Tongue (tissue), 3 donors: ENCODE measurements at places on chromosomes 3 and 15.

DNA sequence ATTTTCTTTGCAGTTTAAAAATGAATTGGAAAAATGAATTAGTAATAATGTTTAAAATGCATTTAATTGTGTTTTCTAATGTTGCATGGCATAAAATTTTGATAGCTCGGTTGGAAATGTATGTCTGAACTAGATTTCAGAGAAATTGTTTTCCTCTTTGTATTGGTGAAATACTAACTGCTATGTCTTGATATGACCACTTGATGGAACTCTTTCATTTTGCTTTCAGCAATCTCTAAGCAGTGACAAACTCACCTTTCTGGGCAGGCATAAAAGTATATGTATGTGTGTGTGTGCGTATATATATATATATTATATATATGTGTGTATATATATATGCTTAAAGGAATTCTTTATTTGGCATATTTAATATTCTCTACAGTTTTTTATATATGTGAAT is 239.3 kb upstream of the ZNF717 start:
- DNase-seq: peak; percentile 29

- peak; percentile 28 for DNase-seq
These were observed 7.3 kb upstream of the RTP3 start for GRCh38 chr3:46490338-46491084.

- DNase-seq: no peak
These were observed 2.4 kb upstream of the ELP6 start for GRCh38 chr3:47515864-47516319.

DNA sequence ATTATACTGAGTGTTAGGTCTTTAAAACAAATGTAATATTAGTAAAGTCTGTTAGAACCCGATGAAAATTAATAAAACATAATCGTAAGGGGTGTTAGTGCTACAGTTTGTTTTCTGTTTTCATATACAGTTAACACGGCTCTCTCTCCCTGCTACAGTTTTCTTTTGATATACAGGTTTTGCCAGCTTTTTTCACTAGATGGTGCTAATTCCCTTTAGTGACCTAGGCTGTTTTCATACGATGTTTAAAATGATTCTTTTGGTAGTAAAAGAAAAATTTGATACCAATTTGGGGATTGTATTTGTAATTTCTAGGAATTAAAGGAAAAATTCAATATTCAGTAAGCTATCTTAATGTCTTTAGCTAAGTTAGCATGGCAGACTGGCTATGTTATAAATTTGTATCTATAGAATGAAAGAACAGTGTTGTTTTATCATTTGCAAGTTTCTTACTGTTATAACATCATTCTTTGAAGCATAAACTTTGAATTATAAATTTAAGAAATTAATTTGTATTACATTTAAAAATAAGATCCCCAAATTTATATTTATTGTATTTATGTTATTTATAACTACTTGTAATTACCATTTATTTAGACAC is 11.5 kb downstream of the APH1B start:
- peak; percentile 84 for DNase-seq

GRCh38 chr3:37987315-37987697 is 3.3 kb upstream of the VILL start:
- DNase-seq: no peak

DNA sequence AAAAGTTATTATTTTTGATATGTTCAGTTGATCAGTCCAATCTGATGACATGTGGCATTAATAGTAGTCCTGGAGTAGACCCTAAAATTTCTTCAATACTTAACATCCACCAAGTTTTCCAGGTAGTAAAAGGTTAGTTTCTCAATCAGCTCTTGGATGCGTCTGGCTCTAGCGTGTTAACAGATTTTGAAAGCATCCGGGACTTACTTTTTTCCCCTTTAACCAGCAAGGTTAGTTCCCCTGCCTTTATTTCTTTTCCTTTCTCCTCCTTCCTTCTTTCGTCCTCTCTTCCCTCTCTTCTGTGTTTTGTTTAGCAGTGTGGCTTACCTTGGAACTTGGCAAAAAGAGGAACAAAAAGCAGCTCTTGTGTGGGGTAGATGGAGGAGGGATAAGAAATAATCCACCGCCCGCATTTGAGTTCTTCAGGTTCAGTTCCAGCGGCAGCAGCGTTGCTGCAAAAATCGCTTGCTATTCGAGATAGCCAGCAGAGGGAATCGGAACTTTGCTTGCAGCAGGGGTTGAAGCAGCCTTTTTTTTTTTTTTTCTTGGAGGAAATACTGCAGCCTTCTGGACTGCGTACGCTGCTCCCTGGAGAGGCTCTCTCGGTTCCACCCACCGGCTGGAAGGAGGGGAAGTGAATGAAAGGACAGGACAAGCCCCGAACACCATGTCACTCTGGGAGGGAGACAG is at the start of gene RBMS3:
TSS of gene RBMS3 (plus strand) at position 668 of the 690 bp plus-strand sequence.
- DNase-seq: peak; percentile 98

- no peak for DNase-seq
These were observed 64.7 kb downstream of the WNT7A start for GRCh38 chr3:13815088-13815683.

DNA sequence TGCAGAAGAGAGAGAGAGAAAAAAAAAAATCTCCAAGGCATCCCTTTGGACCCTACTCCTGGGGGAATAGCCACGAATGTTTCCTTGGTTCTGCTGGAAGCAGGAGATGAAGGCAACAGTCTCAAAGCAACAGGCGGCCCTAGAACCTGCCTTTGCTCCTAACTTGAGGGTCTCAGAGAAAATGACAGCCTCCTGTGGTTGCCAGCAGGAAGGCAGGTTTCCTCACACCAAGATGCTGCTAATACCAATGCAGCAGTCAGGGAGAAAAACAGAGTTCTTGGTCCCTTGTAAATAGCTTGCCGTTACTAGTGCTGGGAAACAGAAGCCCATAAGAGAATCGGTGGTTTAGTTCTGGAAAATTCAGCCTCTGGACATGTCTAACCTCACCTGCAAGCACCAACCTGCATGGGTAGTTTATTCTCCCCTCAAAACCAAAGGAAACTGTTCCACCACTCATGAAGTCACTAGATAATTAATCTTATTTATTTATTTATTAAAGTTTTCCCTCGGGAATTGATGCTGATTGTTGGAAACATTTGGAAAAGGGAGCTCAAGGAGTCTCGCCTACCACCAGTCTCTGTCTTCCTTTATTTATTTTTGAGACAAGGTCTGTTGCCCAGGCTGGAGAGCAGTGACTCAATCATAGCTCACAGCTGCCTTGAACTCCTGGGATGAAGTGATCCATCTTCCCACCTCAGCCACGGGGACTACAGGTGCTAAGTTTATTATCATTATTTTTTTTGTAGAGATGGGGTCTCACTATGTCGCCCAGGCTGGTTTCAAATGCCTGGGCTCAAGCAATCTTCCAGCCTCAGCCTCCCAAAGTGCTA is 883 bp upstream of the FRMD4B start:
- DNase-seq: no peak

DNA sequence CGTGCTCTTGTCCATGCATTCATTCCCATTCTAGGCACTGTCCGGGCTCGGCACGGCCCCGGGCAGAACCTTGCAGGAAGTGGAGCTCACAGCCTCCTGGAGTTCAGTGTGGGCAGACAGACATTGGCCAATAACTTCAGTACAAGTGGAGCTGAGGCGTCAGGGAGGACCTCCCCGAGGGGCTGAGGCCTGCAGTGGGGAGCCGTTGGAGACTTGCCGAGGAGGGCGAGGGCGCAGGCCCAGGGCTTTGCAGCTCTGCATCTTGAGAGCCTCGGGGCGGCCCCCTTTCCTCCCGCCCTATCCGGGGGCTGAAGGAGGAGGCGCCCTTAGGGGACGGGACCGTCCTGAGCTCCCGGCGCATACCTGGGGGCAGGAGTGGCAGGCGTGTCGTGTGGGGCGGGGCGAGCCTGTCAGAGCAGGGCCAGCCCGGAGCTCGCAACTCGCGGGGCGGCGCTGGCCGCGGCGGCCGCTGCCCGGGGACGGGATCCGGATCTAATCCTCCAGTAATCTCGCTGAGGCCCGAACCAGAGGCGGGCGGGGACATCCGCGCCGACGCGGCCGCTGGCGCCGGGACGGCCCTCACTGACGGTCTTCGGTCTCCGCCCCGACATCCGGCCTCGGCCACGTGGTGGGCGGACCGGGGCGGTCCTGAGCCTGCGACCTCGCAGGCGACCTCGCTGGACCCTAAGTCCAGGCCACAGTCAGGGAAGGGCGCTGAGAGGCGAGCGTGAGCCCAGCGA is at the start of gene ACY1:
TSS of gene ACY1 (plus strand) at position 698 of the 740 bp plus-strand sequence. CDS start 530 bp downstream, outside the sequence.
- DNase-seq: peak; percentile 86

DNA sequence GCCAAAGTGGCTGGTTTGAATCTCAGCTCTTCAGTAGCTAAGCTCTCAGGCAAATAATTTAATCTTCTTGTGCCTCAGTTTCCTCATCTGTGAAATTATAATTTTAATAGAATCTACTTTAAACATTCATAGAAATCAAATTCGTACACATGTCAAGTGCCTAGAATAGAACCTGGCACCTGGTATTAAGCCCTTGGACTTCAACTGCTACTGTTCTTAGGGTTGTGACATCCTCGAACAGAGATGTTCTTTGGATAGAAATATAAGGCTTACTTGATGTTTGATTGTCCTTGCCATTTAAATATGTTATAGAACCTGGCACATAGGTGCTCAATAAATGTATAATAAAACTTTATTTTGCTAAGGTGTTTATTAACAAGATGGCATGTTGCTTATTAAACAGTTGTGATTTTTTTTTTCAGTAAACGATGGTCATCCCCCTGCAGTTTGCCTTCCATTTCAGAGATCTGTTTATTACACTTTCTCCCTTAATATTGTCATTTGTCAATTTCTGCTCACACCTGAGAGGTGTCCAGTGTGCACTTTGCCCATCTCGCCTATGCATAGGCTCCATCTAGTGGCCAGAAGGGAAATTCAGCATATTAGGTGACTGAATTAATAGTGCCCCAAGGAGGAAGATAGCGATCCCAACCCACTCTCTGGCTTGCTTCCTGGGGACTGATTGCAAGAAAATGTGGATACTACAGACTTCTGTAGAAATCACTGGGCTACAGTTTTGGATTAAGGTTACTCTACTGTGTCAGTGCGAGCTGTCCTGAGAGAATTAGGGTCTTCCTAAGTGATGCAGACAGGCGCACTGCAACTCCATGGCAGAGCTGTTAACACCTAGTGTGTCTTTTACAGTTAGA is 10.7 kb downstream of the IGF1R start:
- DNase-seq: peak; percentile 71

DNA sequence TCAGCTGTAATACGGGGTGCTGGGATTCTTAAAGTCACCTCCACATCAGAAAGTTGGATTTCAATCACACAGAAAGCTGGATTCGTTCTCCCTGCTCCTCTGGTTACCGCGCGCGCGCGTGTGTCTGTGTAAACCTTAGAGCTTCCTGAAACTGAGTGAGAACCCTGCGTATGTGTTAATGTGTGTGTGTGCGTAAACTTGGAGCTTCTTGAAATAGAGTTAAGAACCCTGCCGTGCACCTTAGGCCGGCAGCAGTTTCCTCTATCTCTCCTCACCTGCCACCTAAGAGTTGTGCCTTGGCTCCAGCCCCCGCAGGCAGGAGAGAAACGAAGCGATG is 531 bp downstream of the LZTFL1 start:
- DNase-seq: peak; percentile 39

- DNase-seq: peak; percentile 55
These were observed 30.7 kb downstream of the C3orf38 start for GRCh38 chr3:88180398-88180999.

DNA sequence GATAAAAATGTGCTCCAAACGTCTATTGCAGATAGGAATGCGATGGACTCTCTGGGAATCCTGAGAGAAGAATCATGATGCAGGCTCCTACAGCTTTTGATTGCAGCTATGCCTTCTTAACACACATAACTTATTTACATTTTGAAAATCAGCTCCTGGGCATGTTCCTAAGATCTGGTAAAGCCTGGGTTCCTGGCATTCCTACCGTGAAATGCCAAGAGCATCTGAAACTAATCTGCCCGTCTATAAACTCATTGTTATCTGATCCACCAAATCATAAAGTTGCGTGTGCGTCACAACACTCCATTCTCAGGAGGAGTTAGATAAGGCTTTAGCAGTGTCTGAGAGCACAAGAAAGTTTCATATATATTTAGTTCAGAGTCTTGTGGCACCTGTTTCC is 79.0 kb upstream of the VGLL3 start:
- peak; percentile 30 for DNase-seq

DNA sequence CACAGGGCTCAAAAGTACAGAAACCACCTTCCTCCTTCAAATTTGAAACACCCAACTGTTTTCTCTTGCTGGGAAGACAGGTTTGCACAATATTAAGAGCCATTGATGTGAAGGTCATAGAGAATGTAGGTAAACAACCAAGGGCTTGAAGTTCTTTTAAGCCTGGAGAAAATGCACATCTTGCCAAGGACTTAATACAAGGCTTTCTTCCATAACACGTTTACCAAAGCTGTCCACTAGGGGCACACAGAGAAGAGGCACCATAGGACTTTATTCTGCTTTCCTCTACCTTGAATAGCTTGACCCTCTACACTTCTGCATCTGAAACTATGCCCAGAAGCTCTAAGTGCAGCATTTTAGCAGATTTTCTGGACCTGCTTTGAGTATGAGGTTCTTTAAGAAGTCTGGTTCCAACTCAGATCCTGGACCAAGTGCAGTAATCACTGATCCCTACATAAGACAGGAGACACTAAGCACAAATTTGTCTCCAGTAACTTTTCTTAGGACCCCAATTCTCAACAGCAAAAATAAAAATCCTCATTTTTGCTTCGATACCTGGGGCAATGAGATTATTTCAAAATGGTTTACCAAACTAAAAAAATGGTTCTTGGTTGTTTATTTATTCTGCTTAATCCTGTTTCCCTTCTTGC is 138.0 kb downstream of the FBN1 start:
- DNase-seq: peak; percentile 60

- DNase-seq: no peak
These were observed 5.5 kb downstream of the MYO5A start for GRCh38 chr15:52523192-52523591.

- no peak for DNase-seq
These were observed 106.5 kb upstream of the SATB1 start for GRCh38 chr3:18531662-18532061.

DNA sequence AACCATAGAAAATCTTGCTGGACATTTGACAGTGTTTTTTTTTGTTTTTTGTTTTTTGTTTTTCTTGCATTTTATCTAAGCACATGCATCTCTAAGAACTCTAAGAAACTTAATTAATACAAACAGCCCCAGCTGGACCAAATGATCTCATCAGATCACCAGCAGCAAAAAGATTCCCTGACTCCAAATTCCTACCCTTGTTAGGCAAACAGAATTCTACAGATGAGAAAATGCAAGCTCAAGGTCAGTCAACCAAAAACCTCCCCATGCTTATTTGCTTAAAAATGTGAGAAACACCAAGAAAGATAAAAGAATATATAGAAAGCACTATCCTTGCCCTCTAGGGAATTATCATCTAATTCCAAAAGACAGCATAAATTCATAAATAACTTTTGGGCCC is 65.4 kb downstream of the FOXP1 start:
- no peak for DNase-seq
